ENCODE measurements at places on chromosomes 7 and 10. TPM values are rescaled to one million over a fixed set of nuclear protein-coding genes. Genes with fewer than 3 reads are reported as not detected.

- peaks cover 13% of the 10 kb centered on the region for H3K4me1 ChIP-seq
- no peak for DNase-seq
- no peaks in the 10 kb centered on the region for H3K36me3 ChIP-seq
- H3K27me3 ChIP-seq = no peaks in the 10 kb centered on the region
- no peak overlapping the region for H3K27ac ChIP-seq
These were observed 562.7 kb downstream of the PTPRN2 start for GRCh38 chr7:158024881-158025280.

DNA sequence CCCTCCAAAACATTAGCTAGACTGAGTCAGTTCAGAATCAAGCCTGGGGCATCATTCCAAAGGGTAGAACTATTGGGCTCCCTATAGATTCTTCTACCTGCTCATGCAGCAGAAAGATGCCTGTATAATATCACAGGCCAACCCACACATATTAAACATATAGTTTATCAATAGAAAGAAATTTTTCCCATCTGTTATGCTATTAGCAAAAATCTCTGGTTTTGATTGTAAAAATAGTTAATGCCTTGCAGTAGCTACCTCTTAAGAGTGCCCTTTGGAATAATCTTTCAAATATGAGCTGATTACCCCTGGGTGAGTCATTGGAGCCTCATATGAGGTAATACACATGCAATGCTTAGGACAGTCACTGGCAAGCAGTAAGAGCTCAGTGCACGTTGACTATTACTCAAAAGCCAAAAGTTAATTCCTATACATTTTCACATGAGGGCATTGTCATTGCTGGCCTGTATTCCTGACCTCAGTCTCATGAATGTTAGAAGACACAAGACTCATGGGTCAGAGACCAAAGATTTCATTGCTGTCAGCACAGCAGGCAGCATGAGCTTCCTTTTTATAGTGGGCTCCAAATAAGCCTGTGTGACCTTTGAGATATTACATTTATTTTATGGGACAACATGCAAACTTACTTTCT is 180.0 kb downstream of the FGFR2 start:
- no peaks in the 10 kb centered on the region for H3K36me3 ChIP-seq
- H3K4me1 ChIP-seq = no peaks in the 10 kb centered on the region
- H3K4me3 ChIP-seq = no peak overlapping the region
- H3K27me3 ChIP-seq = peaks cover 5% of the 10 kb centered on the region

DNA sequence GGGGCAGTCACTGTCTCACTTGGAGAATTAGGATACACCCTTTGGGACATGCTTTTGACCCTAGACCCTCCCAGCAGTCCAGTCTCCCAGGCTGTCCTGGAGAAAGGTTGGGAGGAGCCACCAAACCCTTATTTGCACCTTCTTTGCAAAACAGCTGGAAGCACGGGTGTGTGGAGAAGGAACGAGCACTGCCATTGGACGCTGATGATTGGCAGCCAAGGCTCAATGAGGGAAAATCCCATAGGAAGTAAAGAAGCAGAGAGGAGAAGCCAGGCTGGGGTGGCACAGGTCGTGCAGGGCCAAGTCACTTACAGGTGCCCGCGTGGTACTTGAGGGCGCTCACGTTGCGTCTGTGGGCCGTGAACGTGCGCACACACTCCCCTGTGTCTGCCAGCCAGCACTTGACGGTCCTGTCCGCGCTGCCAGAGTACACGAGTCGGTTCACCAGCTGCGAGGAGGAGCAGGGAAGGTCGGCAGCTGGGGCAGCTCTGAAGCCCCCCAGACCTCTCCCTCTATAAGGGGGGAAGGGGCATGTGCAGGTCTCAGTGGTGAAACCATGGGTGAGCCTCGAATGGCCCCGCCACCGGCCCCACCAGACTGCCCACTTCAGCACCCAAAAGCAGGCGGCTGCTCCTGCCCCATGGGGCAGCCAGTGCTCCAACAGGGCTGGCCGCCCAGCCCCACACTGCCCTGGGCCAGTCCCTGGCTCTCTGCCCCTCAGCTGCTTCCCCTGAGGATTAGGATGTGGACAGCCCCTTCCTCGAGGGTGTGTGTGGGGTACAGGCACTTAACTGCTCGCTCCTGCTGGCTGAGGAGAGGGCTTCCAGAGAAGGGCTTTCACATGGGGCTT is 24.8 kb downstream of the WDR86 start:
- H3K4me1 ChIP-seq = peaks cover 30% of the 10 kb centered on the region
- no peak overlapping the region for H3K27ac ChIP-seq
- peaks cover 40% of the 10 kb centered on the region for H3K27me3 ChIP-seq
- H3K36me3 ChIP-seq = no peaks in the 10 kb centered on the region

DNA sequence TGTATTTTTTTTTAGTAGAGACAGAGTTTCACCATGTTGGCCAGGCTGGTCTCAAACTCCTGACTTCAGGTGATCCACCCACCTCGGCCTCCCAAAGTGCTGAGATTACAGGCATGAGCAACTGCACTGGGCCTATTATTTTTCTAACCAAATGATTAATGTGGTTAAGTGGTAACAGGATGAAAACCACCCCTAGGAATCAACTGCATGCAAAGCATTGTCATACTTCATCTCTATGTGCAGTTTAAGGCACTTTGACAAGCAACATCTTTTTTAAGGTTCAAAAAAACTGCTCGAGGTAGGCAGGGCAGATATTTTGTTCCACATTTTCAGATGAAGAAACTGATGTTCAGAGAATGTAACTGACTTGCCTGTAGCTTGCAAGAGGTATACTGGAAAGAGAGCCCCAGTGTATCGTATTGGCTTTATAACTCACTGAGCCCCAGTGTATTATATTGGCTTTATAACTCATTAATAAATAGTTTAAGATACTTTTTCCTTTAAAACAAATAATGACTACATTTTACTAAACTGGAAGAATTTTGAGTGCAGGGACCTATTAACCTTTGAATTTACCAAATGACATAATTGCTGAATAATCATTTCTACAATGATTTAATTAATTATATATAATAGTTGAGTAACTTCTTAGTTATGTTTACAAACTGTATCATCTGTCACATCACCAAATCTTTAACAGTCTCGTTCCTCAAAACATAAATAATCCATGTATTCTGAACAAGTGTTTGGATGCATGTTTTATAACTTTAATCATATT is 38.1 kb downstream of the RTKN2 start:
- H3K4me1 ChIP-seq = no peaks in the 10 kb centered on the region
- no peak for DNase-seq
- no peaks in the 10 kb centered on the region for H3K27me3 ChIP-seq
- H3K36me3 ChIP-seq = no peaks in the 10 kb centered on the region
- no peak overlapping the region for H3K4me3 ChIP-seq
- no peak overlapping the region for H3K27ac ChIP-seq

DNA sequence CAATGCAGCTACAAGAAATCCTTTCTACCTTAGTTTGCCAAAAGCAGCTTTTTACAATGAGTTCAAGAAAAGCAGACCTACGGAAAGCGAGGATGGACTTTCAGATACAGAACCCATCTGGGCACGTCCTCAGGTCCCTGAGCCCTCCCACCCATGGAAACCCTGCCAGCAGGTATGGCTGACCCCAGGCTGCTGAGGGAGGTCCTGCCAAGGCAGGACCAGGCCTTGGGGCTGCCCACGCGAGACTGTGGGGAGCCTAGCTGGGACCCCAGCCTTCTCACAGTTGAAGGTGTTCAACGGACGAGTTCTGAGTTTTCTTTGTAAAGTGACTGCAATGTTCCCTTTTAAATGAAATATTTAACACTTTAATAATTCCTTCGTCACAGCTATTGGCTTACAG is 245.0 kb downstream of the MGMT start:
- no peaks in the 10 kb centered on the region for H3K27me3 ChIP-seq
- DNase-seq = no peak
- H3K36me3 ChIP-seq = peaks cover 13% of the 10 kb centered on the region
- no peak overlapping the region for H3K27ac ChIP-seq
- peaks cover 24% of the 10 kb centered on the region for H3K4me1 ChIP-seq
- H3K4me3 ChIP-seq = no peak overlapping the region

The PSMC2 gene
- 97.0 TPM for polyA plus RNA-seq

GRCh38 chr7:69906283-69906995 is 308.2 kb downstream of the AUTS2 start:
- no peaks in the 10 kb centered on the region for H3K27me3 ChIP-seq
- no peaks in the 10 kb centered on the region for H3K36me3 ChIP-seq
- no peaks in the 10 kb centered on the region for H3K4me1 ChIP-seq
- no peak overlapping the region for H3K27ac ChIP-seq
- no peak overlapping the region for H3K4me3 ChIP-seq
- DNase-seq = no peak

GRCh38 chr7:121151774-121152221 is 163.3 kb downstream of the CPED1 start:
- H3K36me3 ChIP-seq = no peaks in the 10 kb centered on the region
- no peak overlapping the region for H3K4me3 ChIP-seq
- H3K27me3 ChIP-seq = no peaks in the 10 kb centered on the region
- no peaks in the 10 kb centered on the region for H3K4me1 ChIP-seq

DNA sequence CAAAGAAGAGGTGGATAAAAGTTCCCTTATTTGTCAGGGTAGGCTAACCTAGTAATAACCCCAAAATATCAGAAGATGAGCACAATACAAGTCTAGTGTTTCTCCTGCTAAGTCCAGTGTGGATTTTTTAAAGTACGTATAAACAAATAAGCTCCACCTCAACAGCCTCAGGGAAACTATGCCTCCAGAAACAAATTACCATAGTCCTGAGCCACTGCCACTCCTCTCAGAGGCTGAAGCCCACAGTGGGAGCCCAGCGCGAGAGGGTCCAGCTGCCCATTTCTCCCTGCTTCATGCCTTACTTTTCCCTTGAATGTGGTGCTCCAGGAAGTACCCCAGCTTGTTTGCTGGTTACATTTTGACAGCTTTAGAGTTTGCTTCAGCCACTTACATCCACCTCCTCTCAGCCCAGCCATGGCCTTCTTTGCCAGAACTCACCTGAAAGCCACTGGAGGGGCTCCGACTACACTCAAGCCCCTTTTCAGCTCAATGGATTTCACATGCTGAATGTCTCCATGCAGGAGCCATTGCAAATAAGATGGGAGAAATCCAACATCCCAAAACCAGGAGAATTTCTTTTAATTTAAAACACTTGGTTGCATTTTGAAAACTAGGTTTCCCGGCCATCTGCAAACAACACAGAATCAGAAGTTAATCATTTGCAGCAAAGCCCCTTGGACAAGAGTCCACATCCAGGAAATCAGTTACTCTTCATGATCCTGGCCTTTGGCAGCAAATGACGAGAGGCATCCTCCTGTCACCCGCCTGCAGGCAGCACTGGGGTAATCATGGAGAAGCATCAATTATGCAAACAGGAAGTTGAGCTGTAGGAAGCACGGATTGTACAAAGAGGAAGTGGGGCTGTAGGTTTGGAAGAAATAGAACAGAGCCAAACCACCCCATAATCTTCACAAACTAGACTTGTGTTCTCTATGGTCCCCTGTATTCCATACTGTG is 138.1 kb downstream of the HERPUD2 start:
- H3K36me3 ChIP-seq = no peaks in the 10 kb centered on the region
- H3K27me3 ChIP-seq = no peaks in the 10 kb centered on the region
- H3K4me3 ChIP-seq = no peak overlapping the region
- DNase-seq = no peak
- no peak overlapping the region for H3K27ac ChIP-seq
- no peaks in the 10 kb centered on the region for H3K4me1 ChIP-seq

The AGMO gene
- 0.20 TPM for polyA plus RNA-seq

The POLR2J3 gene
- polyA plus RNA-seq = 51.4 TPM

The MYH16 gene
- polyA plus RNA-seq = 0.16 TPM

DNA sequence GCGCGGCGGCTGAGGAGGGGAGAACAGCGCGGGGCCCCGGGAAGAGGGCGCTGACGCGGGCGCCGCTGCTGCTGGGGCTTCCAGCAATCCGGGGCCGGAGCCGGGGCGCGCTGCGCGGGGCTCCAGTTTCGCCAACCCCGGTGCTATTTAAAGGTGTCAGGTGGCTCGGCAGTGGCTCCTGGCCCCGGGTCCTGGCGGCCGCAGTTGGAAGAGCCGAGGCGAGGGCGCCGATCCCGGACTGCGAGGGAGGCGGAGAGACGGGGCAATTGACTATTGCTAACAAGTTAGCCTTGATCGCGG is 347 bp downstream of the LBX1 start:
- H3K4me3 ChIP-seq = peak overlapping the region; percentile 65
- no peak for DNase-seq
- H3K27me3 ChIP-seq = peaks cover 91% of the 10 kb centered on the region
- peaks cover 47% of the 10 kb centered on the region for H3K4me1 ChIP-seq
- H3K27ac ChIP-seq = peak overlapping the region; percentile 90

The SLC29A3 gene
- polyA plus RNA-seq = 5.3 TPM

The NMT2 gene
- 15.5 TPM for polyA plus RNA-seq

Data from muscle of leg (tissue), 16 donors.